Thoracic aorta endothelial cell (primary cell): ENCODE measurements at places on chromosomes 11 and 22. TPM values are rescaled to one million over a fixed set of nuclear protein-coding genes. Genes with fewer than 3 reads are reported as not detected.

Gene C11orf97
- total RNA-seq, result not detected in 2 replicates

Gene PKNOX2
- total RNA-seq, result 0.07 and 0.13 TPM in 2 replicates

Gene MS4A7
- not detected in 2 replicates for total RNA-seq

Gene HEPHL1
- total RNA-seq, result not detected in 2 replicates

Gene MTMR3
- total RNA-seq, result 26.6 and 33.0 TPM in 2 replicates

Gene RFPL1
- not detected in 2 replicates for total RNA-seq

Gene ARHGAP8
- total RNA-seq, result not detected in 2 replicates

Gene BDNF
- total RNA-seq, result 0.72 and 0.93 TPM in 2 replicates

Gene GAL3ST3
- total RNA-seq, result 0.36 TPM in 1 of 2 replicates, not detected in the other

Gene UBQLN3
- total RNA-seq, result not detected in 2 replicates

Gene THY1
- 0.65 and 0.80 TPM in 2 replicates for total RNA-seq

Gene IL18
- total RNA-seq, result 0.80 and 1.4 TPM in 2 replicates

Gene PAX6
- 0.14 and 0.40 TPM in 2 replicates for total RNA-seq

Gene SLC25A18
- 0.13 TPM in 1 of 2 replicates, not detected in the other for total RNA-seq

Gene DEUP1
- total RNA-seq, result not detected in 2 replicates

Gene OR51L1
- total RNA-seq, result not detected in 2 replicates

Gene APOL6
- total RNA-seq, result 3.9 and 5.9 TPM in 2 replicates

Gene CAVIN3
- 145 and 301 TPM in 2 replicates for total RNA-seq

Gene OR8D1
- total RNA-seq, result not detected in 2 replicates

Gene TMEM121B
- 0.50 and 0.53 TPM in 2 replicates for total RNA-seq

Gene HBB
- not detected in 2 replicates for total RNA-seq

Gene OR2AG2
- 0.27 and 0.43 TPM in 2 replicates for total RNA-seq

Gene MMP13
- not detected in 2 replicates for total RNA-seq

Gene HTR3A
- not detected in 2 replicates for total RNA-seq

Gene ACR
- total RNA-seq, result 0.80 and 0.93 TPM in 2 replicates

Gene GGTLC3
- total RNA-seq, result not detected in 2 replicates

Gene FGF3
- not detected in 2 replicates for total RNA-seq

Gene ME3
- 41.0 and 45.2 TPM in 2 replicates for total RNA-seq

Gene MPEG1
- not detected in 2 replicates for total RNA-seq

Gene OR52I1
- total RNA-seq, result not detected in 2 replicates

Gene RHOD
- 5.2 and 6.8 TPM in 2 replicates for total RNA-seq
